Right lung (tissue), 10 donors: ENCODE measurements at places on chromosomes 13 and 19. TPM values are rescaled to one million over a fixed set of nuclear protein-coding genes. Genes with fewer than 3 reads are reported as not detected.

GRCh38 chr13:26221399-26221720 is 754 bp downstream of the RNF6 start:
- no peak for DNase-seq

DNA sequence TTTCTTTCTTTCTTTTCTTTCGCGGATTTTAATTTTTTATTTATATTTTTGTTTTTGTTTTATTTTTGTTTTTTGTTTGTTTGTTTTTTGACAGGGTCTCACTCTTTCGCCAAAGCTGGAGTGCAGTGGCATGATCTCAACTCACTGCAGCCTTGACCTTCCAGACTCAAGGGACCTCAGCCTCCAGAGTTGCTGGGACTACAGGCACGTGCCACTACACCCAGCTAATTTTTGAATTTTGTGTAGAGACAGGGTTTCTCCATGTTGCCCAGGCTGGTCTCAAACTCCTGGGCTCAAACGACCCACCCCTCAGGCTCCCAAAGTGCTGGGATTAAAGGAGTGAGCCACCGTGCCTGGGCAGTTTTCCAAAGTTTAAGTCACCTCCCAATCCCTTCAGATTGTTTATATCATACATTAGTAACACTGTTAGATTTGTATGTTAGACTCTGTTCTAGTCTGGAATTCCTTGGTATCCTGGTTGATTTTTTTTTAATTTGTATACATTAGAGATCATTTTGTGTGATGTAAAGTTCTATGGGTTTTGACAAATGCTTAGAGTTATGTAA is 597.3 kb downstream of the DCT start:
- no peak for DNase-seq

DNA sequence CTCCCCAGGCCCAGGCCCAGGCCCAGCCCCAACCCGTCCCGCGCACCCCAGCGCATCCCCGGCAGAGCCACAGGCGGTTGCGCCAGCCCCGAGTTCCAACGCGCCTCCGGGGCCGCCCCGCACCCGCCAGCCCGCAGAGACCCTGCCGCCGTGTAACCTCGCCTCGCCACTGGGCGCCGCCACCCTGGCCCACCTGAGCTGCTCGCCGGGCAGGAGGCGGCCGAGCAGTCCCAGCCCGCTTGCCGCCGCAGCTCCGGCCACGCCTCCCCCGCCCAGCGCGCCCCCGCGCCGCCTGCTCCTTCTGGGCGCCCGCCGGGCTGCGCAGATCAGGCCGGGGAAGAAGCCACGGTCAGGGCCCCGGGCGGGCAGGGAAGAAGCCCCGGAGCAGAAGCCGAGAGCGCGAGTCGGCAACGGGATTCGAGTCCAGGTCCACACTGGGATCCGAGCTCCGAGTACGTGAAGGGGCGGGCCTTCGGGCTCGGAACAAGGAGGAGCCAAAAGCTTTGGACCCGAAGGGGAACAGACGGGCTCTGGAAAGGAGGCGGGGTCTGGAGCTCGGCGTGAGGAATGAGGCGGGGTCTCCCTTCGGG is at the start of gene MBOAT7:
Gene MBOAT7 (minus strand): TSS at position 436 of the 590 bp plus-strand sequence. CDS start 1,072 bp downstream, outside the sequence.
- no peak for DNase-seq

- no peak for DNase-seq
Measured at GRCh38 chr19:2503521-2504109, 27.7 kb downstream of the GADD45B start.

GRCh38 chr13:24146961-24147569 is 13.5 kb upstream of the SPATA13 start:
- no peak for DNase-seq

- no peak for DNase-seq
Measured at GRCh38 chr13:73248711-73249580, 190.1 kb downstream of the KLF5 start.

DNA sequence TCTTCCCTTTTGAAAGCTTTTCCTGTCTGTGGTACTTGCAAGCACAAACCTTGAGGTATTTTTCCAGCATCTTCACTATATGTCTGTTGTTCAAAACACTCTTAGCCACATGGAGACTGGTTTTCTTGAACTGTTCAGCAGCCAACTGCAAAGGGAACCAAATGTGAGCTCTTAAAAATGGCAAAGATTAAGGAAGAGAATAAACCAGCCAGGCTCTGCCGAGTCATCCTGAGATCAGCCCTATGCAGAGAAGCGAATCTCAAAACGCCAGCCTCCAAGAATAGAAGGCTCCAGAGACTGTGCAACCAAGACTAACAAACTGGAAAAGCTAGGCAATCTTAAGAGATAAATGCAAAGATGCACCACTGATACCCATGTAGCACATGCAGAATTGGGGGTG is 20.7 kb downstream of the AKAP8 start:
- no peak for DNase-seq

GRCh38 chr13:23656637-23657371 is 86.6 kb downstream of the TNFRSF19 start:
- DNase-seq: no peak

- no peak for DNase-seq
Measured at GRCh38 chr13:22690756-22691155, 490.0 kb upstream of the SGCG start.

DNA sequence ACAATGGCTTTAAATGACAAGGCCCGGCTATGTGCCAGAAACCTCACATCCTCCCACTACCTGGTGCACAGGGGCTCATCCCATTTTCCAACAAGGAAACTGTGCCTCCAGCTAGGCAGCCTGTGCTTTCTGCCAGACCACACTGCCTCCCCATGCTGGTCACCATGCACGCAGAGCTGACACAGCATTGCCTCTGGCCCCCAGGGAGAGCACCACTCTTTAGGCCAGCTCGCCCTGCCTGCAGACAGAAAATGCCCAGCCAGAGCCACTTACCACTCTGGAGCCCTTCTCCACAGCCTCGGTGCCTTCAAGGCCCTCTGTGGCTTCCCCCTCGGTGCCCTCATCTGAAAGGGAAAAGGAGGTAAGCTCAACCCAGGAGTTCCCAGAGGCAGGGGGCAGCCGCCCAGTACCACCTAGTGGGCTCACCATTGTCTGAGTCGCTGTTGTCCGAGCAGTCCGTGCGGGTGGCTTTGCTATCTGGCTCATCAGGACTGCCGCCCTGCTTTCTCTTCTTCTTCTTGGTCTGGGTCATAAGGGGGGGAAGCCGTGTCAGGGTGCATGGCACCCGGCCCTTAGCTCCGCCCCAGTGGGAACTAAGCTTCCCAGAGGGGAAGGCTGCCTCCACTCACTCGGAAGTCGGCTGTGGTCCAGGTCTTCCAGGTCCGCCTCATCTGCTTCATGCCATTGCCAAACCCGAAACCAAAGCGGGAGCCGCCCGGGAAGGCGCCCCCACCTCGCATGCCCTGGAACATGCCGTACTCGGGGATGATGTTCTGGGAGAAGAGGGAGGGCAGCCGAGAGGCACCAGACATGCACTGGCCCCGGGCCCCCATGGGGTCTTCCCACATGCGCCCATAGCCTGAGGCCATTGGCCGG is 18.0 kb downstream of the AKAP8L start:
- no peak for DNase-seq

- no peak for DNase-seq
Measured at GRCh38 chr19:35008891-35009341, 8.8 kb downstream of the GRAMD1A start.

Gene SPART
- polyA plus RNA-seq: 103 TPM

Gene RDH8
- not detected for polyA plus RNA-seq
